ENCODE measurements at places on chromosomes 6 and 20.

DNA sequence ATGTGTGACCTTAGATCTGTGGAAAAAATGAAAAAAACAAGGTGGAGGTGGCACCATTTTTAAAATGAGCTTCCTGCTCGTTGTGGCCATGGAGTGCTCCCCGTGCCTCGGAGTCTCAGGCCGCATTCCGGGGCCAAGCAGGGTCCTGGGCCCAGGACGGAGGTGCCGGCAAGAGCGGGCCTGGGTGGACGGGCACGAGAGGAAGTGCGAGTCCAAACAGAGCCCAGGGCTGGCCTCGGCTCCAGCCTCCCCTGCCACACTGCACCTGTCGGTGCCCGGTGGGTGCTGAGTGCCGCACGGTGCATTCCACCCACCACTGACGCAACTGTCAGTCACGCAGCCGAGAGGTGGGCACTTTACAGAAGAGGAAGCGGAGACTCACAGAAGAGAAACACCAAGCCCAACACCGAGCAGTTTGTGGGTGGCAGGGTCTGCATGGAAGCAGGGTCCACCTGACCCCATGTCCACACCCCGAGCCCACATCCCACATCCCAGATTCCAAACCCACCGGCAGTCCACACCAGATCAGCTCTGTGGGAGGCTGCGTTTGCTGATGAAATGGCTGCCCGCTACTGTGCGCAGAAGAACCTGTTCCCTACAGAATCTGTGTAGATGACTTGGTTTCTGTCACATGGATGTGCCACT is 97.7 kb downstream of the PSMB1 start:
- DNase-seq, result no peak

GRCh38 chr20:9397928-9398327 is 116.5 kb upstream of the LAMP5 start:
- no peak for DNase-seq

GRCh38 chr20:38151455-38151854 is 13.6 kb downstream of the TGM2 start:
- DNase-seq, result no peak

DNA sequence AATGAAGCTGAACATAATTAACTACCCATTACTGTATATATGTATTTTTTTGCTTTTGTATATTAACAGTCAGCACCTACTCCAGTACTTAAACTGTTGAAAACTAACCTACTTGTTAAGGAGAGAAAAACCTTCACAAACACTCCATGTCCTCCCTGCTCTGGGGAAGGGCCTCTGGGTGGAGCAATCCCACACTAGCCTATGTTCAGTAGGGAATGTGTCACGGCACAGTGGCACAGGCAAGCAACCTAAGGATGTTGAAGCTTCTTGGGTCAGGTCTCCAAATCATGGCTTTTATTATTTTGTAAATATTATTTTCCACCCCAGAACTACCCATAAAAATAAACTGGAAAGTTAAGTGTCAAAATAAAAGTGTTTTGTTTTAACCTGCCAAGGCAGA is 5.3 kb downstream of the MAN1A1 start:
- no peak for DNase-seq

- DNase-seq, result no peak
Measured at GRCh38 chr6:37171201-37171969, 1.4 kb downstream of the PIM1 start.

GRCh38 chr6:89508755-89509563 is 76.0 kb downstream of the ANKRD6 start:
- no peak for DNase-seq

DNA sequence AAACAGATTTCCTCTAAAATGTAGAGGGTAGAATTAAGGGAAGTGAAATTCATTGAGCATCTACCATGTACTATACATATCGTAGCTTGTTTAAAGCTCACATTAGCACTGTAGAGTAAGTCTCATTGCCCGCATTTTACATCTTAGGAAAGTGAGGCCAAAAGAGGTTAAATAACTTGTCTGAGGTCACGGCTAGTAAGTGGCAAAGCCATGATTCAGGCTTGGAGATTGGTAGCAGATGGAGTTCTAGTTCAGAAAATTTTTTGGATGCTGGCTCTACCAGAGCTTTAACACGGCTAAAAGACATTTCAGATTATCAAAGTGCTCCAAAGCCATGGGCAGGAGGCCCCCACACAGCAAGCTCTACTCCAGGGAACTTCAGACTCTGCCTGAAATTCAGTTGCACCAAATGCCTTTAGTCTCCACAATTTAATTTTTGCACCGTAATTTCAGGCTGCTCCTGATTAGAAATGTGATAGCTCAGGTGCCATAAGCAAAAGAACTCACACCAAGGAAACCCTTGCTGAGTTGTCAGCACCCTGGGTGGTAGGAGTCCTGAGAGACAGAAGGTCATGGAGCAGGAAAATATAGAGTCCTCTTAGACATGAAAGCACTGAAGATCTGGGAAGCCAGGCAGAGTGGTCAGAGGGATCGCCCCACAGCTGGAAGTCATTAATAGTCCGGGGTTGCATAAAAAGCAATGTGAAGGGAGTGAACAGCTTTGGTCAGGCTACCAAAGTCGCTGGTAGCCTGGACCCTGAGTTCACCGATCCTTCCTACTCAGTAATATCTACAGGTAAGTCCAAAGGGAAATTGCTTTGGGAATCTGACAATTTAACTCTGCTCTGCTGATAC is 55.2 kb upstream of the ASIP start:
- DNase-seq, result no peak

- no peak for DNase-seq
Measured at GRCh38 chr20:22597303-22597702, 12.9 kb upstream of the FOXA2 start.

DNA sequence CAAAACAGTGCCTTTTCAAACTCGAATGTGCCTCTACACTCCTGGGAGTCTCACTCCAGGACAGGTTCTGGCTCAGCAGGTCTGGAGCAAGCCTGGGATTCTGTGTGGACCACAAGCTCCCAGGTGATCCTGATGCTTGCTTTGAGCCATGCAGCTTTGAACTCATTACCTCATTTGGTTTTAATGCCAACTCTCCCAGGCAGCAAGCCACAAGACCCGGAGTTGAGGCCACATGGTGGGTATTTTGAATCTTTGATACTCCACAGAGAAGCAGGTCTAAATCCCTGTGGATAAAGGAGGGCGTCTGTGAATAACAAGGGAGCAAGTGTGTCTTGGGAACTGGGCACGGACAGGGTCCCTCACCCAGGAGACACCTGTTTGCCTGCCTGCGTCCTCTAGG is 205.4 kb upstream of the CST7 start:
- no peak for DNase-seq

- DNase-seq, result no peak
Measured at GRCh38 chr20:49695830-49696229, 17.8 kb downstream of the B4GALT5 start.

DNA sequence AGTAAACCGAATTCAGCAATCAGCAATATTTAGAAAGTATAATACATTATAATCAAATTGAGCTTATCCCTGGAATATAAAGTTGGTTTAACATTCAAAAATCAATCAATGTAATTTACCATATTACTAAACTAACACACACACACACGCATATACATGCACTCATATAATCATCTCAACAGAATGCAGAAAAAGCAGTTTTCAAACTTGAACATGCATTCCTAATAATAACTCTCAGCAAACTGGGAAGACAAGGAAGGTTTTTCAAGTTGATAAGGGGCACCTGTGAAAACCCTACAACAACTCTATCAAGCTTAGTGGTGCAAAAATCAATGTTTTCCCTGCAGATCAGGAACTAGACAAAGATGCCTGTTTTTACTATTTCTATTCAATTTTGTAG is 4.7 kb downstream of the SIRPB2 start:
- DNase-seq, result no peak

GRCh38 chr6:169454204-169454871 is 200.7 kb upstream of the THBS2 start:
- peak; percentile 28 for DNase-seq

GRCh38 chr6:33425668-33426577 is 6.1 kb downstream of the SYNGAP1 start:
- no peak for DNase-seq

DNA sequence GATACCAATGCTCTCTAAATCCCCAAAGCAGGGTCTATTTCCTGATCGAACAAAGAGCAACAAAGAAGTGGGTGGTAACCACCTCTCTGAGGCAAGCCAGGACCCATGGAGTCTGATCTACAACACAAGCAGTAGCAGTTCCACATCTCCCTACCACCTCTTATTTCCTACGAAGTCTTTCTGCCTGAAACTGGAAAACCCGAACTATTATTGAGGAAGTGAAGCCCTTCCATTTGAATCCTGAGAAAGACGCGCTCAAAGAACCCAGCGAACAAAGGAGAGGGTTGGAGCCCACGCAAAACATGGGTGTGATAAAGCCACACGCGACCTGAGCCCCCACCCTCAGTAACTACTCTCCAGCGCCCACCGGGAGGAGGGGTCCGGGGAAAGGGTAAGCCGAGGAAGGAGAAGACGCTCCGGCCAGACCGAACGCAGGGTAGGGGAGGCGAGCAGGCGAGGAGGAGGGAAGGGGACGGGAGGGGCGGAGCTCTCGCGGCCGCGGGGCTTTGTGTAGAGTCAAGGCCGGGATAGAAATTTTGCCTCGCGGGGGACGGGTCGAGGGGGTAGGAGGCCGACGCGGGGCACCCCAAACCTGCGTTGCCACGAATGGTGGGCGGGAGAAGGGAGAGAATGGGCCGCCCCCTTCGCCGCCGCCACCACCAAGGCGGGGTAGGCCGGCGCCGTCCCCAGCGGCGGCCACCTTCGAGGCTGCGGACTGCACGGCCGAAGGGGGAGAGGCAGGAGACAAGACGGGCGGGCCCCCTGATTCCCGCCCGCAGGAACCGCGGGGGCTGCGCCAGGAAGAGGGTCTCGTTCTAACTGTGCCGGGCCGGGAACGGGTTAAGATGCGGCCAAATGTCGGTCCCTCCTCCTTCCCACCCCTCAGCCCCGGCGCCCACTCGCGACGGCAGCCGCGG is 802 bp downstream of the HDAC2 start:
- DNase-seq, result no peak

DNA sequence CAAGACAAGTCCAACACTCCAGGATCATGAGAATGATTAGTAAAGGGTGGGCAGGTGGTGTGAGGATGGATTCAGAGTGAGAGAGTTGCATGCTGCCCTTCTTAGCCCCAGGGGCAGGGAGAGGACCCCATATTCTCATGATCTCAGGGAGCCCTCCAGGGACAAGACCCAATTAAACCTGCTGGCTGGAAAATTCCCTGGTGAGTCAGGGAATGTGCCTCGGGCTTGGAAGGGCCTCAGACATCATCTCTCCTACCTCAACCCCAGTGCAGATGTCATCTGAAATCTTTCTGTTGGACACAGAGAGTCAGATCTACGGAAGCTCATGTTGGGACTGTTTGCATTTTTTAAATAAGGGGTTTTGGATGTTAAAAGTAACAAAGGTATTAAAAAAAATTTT is 9.2 kb upstream of the SIRPD start:
- peak; percentile 12 for DNase-seq

- DNase-seq, result no peak
Measured at GRCh38 chr6:109770779-109771178, 79.7 kb downstream of the FIG4 start.

DNA sequence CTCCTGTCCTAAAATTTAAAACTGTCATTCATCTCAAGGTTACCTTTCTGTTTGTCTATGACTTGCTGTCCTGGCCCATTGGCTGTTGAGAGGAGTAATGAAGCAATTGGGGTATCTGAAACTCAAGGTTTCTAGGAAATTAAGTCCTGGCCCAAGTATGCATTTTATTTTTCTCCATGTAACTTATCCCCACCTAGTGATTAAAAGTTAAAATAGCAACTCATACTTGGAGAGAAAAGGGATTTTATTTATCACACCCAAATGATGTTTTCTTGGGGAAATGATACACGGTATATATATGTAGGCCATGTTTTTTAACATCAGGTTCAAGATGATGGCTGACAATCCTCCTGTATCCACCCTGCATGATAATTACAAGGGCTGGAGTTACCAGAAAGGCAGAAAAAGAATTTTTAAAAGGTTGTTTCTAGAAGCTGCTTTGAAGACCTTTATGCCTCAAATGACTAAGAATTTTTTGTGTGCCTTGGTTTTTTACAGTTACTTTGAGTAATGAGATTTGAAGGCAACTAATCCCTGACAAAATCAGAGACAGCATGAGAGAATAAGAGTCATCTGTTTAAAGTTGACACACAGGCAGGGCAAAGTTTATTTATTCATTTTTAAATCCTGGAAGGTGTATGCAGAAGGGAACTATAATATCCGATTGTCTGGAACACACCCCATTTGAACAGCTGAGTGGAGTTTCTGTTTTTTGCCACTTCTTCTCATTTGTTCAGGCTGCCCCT is 28.9 kb upstream of the C6orf58 start:
- DNase-seq, result no peak

DNA sequence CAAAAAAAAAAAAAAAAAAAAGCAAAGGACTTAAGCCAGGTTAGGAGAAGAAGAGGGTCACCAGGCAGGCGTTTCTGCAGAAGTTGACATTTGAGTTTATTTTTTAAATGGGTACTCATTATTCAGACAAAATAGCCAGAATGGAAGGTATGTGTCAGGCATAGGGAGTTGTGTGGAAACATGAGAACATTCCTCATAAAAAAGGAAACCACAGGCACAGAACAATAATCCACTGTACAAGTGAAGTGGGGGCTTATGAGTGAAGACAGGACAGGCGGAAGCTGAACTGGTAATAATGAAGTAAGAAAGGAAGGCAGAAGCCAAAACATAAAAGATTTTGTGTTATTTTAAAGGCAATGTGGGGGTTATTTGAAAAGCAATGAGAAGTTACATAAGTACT is 104.6 kb downstream of the EPB41L2 start:
- no peak for DNase-seq

- DNase-seq, result peak; percentile 12
Measured at GRCh38 chr6:1524040-1524480, 85.7 kb upstream of the FOXC1 start.

- DNase-seq, result no peak
Measured at GRCh38 chr20:63941282-63942081, 14.7 kb downstream of the UCKL1 start.

DNA sequence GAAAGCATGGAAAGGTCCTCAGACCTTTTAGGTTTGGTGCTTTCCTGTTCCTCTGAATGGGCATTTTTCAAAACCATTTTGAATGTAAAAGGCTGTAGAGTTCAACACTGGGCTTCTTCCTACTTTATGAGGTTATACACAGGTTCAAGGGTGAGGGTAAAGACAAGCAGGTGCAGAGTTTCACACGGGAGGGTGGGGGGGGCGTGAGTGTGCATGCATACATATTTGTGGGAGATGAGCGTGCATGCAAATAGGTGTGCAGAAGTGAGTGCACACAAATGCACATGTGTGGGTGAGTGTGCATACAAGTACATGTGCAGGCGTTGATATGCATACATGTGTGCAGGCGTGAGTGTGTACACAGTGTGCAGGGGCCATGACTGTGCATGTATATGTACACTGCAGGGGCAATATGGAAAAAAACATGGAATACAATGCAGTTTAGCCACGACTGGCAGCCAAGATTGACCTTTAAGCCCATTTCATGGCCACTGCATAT is 183.1 kb downstream of the GMPR start:
- DNase-seq, result no peak

DNA sequence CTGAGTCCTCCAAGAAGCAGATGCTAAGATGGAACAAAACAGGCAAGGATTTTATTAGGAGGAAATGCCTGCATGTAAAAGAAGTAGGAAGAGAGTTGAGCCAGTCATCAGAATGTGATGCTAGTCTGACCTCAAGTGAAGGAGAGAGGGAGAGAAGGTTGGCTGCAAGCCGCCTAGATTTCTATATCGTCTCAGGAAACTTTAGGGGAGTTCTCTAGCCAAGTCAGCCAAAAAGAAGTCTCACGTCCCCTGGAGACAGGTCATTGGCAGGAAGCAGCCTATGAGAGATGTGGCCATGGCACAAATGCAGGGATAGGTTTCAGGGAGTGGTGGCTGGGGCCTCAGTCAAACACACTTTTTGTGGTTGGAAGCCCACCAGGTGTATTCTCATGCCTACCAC is 378.0 kb downstream of the CD109 start:
- no peak for DNase-seq

All from kidney epithelial cell (primary cell).